DMS153 (cell line): ENCODE measurements at places on chromosomes 6 and 20.

- DNase-seq: no peak
These were observed 305.2 kb upstream of the CITED2 start for GRCh38 chr6:139679516-139680179.

DNA sequence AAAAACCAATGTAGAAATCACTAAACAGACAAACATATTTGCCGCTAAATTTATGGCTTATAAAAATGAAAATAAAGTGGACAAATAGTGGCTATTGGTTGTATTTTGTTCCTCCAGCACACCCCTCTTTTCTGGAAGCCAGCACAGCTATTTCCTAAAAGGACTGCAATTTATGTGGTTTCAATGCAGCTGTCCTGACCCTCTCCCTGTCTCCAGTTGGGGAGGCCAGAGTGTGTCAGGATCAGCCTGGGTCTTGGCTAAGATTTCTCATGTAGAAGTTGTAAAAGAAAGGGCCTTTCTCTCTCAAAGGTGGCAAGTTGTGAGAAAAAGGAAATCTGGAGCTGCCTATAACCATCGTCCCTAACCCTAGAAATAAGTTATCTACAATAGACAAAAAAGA is 165.6 kb downstream of the ALDH8A1 start:
- DNase-seq: no peak

DNA sequence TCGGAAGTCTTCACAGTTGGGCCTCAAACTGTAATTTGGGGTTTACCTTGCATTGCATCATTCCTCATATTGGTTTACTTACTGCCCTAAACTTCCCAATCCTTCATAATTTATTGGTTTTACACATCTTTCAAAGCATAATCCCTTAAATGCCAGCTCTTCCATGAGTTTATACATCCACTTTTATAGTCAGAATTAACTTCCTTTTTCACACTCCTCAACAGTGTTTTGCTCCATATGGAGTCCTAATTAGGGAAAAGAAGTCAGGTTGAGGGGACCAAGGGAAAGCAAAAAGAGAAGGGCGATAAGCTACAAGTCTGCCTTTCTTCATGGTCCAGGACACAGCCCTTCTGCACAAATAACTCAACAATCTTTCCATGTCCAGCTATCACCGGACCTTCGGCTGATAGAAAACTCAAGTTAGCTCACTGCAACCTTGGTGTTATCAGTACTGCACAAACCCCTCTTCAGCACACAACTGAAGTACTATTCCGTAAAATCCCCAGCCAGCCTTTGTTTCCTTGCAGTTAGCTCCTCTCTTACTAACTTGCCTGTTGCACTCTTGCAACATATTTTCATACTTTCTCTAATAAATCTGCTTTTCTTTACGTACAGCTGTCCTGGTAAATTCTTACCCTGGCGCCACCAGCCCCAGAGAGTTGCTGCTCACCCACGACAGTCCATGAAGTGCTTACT is 2.0 kb downstream of the EEF1E1 start:
- no peak for DNase-seq

- DNase-seq: no peak
These were observed 4.9 kb upstream of the BEND6 start for GRCh38 chr6:56949925-56950495.

DNA sequence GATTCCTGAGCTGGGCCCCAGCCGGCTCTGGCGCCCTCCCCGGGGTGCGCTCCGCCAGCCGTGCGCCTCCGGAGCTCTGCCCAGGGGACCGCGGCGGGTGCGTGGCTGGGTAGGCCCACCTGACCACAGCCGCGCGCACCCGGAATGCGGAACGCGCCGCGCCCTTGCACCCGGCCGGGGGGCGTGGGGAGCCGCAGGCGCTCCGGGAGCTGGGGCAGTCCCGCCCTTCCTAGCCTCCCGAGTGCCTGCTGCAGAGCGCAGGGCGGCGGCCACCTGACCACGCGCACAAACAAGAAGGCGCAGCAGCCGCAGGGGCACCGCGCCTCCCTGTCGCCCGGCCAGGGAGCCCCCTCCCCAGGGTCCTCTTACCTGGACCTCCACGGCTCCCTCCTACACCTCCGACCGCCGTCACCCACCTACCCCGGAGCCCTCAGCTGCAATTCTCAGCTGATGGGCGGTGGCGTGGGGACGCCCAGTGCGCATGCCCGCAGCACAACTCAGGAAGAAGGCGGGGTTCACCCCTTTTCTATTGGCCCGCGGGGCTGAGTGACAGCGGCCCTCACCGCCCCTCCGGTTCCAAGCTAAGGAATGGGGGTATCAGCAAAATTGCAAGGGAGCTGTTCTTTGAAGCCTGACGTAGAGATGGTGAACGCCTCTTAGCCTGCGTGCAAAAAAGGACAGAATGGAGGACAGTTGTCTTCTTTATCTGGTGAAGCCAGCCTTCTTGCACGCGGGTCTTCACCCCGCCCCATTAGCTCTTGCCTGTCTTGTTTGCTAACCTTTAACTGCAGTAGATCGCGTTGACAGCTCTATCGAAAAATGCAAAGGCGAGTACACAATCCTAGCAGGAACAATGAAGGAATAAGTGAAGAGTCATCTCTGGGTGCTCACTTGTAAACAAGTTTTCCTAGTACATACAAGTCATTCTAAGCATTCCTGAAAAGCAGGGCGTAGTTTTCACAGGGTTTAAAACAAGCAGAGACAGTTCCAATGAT is at the start of gene STX7:
Gene STX7, minus strand, starts transcription at position 479 of the 995 bp plus-strand sequence. CDS start 9,586 bp downstream, outside the sequence.
- DNase-seq: peak; percentile 47

- DNase-seq: no peak
These were observed 5.3 kb upstream of the RBM38 start for GRCh38 chr20:57385940-57386339.

- DNase-seq: no peak
These were observed 16.9 kb upstream of the UQCC2 start for GRCh38 chr6:33728438-33728837.

DNA sequence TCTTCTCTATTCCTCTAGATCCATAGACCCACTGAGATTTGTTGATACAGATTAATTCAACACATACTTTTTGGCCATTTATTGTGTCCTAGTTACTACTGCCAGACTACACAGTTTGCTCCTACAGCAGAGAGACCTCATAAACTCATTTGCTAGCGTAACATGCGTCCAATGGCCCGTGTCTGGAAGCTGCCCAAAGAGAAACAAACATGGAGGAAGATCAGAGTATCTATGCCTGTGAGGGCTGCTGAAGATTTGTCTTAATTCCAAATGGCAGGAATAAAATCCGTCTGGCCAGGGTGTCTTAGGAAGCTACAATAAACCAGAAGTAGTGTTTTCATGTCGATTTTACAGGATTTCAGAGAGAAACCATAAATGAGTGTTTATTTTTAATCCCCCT is 214.7 kb downstream of the CLIC5 start:
- no peak for DNase-seq

DNA sequence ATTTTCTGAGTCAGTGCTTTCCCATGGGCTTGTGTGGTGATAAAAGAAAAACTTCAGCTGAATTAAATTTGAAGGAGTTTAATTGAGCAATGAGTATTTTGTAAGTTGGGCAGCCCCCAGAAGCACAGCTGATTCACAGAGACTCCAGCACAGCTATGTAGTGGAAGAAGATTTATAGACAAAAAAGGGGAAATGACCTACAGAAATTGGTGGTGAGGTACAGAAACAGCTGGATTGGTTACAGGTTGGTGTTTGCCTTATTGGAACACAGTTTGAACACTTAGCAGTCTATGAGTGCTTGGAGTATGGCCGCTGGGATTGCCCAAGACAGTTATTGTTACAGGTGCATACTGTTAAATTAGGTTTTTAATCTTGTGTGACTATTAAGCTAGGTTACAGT is 96.9 kb upstream of the PTPRK start:
- no peak for DNase-seq

GRCh38 chr20:47708953-47709833 is 76.1 kb downstream of the SULF2 start:
- no peak for DNase-seq

DNA sequence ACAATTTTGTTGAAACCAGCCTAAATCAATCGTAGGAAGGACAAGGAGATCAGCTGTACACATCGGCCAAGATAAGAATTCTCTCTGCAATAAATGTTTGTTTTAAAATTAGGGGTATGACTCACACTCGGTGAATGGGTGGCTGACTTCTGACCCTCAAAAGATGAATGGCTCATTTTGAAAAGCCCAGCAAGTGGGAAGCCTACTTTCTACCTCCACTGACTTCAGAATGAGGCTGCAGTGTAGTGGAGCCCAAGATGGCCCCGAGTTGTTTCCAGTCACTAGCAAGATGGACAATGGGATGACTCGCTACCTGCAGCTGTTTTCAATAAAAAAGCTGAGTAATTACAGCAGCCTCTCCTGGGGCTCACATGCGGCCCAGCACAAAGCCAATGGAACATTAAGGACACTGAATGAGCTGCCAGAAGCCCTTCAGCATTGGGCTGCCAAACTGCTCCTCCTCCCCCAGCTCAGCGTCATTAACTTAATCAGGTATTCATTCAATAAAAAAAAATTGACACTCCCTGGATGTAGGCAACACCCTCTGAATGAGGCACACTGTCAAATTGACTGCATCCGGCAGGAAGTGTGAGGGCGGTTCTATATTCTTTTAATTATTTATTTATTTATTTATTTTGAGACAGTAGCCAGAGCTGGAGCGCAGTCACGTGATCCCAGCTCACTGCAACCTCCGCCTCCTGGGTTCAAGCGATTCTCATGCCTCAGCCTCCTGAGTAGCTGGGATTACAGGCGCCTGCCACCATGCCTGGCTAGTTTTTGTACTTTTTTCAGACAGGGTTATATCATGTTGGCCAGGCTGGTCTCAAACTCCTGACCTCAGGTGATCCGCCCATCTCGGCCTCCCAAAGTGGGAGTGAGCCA is 107.3 kb downstream of the GMPR start:
- peak; percentile 38 for DNase-seq

GRCh38 chr6:37513576-37513975 is 13.9 kb upstream of the CCDC167 start:
- no peak for DNase-seq

GRCh38 chr6:158706369-158706982 is 56.6 kb downstream of the SYTL3 start:
- DNase-seq: no peak

DNA sequence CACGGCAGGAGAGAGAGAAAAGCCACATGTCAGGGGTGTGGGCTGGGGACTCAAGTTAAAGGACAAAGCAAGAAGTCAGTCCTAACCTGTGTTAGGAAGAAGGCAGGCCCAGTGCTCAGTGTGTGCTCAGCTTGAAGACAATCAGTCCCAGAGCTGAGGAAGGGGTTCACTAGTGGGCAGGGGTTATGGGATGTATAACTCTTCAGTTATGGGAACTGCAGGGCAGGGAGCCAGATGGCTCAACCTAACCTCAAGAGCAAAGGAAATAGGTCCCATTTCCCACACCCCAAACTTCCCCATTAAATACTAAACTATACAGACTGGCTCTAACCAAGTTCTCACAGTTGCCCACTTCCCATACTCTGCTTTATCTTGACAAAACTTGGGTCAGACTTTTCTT is 7.4 kb upstream of the SSTR4 start:
- DNase-seq: no peak

- no peak for DNase-seq
These were observed 22.8 kb upstream of the KHDC1 start for GRCh38 chr6:73285674-73286283.

DNA sequence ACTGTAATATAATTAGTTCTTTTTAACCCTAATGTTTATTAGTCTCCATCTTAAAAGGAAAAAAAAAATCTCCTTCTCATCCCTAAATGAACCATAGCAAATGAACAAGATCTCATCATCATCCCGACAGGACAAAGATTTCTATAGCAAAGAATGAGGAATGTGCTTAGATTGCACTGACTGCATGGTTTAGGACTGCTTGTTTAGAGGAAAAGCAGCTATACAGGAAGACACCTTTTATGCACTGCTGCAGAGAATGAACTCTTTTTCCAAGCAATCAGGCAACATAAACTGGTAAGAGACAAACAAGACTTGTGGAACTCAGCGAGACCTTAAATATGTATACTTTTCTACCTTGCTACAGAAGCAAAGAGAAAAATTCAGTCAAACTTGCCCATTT is 26.8 kb downstream of the CSNK2A1 start:
- no peak for DNase-seq

DNA sequence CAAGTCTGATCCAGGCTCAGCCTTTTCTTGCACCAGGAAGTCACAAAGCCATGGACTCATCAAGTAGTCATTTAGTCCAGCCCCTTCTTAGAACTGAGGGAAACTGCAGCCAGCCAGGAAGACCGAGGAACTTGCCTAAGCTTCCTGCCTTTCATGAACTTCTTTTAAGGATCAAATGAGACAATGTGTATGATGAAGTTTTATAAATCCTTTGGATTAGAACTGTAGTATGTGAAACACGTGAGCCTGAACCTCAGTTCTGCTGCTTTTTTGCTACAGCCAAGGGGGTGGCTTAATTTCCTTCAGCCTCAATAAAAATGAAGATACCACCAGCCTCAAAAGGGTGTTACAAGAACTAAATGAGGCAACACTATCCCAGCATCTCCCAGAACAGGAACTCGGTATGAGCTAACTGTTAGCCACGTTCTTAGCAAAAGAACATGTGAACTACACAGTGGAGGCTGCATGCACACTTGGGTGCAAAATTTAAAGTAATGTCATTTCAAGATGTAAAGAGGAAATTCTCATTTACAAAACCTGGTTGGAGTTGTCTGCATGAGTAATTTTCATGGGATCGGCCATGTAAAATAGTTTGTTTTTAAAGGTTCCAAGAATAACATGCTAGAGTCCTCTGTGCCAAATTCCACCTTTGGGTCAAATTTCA is 76.0 kb upstream of the TBC1D7 start:
- DNase-seq: no peak

- no peak for DNase-seq
These were observed 82.2 kb upstream of the SLC2A12 start for GRCh38 chr6:134134654-134135053.

DNA sequence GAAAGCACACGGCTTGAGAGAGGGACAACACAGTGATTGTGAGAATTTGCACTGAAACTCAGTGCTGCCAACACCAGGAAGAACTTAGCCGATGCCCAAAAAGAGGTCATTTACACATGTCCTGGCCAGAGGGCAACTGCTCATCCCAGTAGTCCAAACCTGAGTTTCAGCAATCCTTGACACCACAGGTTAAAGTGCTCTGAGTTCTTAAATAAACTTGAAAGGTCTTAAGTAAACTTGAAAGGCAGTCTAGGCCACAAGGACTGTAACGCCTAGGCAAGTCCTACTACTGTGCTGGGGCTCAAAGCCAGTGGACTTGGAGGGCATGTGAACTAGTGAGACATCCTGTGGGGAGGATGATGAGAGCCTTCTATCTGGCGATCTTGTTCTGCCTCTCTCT is 14.1 kb downstream of the SNX14 start:
- no peak for DNase-seq

DNA sequence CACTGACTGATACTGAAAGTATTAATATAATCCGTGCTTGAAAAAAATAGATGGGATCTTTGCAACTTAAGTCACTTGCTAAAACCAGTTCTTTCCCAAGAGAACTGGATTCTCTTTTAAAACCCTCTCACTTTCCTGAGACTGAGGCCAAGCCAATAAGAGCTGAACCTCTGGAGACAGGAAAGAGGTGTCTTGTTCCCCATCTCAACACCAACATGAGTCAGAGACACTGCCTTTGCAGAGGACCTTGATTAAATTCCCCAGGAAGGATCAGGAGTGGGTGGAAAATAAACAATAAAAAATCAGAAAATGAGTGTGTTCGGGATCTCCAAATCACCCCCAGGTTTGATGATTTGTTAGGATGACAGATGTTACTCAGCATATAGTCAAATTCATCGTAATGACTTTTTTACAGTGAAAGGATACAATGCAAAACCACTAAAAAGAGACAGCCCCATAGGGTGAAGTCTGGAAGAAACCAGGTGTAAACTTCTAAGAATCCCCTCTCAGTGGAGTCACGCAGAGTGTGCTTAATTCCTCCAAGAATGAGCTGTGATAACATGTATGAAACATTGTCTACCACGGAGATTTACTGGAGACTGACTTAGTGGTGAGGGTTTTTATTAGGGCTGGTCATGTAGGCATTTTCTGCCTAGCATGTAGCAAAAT is 122.8 kb upstream of the BEND3 start:
- no peak for DNase-seq
